ENCODE measurements at places on chromosomes 7 and 10. TPM values are rescaled to one million over a fixed set of nuclear protein-coding genes. Genes with fewer than 3 reads are reported as not detected.

Gene GRB10
- polyA plus RNA-seq: 8.5 TPM

Gene SEMA3E
- polyA plus RNA-seq: not detected

Gene TMEM26
- polyA plus RNA-seq: 1.3 TPM

Gene SFTPA1
- not detected for polyA plus RNA-seq

All from BJ (cell line).